Muscle of leg (tissue), 16 donors: ENCODE measurements at places on chromosomes 2 and 18.

GRCh38 chr2:240597419-240598181 lies 11.1 kb downstream of the CAPN10 start:
- no peak overlapping the region for H3K27ac ChIP-seq
- no peaks in the 10 kb centered on the region for H3K4me1 ChIP-seq
- H3K36me3 ChIP-seq, result peaks cover 61% of the 10 kb centered on the region
- no peak for DNase-seq
- H3K27me3 ChIP-seq, result no peaks in the 10 kb centered on the region

DNA sequence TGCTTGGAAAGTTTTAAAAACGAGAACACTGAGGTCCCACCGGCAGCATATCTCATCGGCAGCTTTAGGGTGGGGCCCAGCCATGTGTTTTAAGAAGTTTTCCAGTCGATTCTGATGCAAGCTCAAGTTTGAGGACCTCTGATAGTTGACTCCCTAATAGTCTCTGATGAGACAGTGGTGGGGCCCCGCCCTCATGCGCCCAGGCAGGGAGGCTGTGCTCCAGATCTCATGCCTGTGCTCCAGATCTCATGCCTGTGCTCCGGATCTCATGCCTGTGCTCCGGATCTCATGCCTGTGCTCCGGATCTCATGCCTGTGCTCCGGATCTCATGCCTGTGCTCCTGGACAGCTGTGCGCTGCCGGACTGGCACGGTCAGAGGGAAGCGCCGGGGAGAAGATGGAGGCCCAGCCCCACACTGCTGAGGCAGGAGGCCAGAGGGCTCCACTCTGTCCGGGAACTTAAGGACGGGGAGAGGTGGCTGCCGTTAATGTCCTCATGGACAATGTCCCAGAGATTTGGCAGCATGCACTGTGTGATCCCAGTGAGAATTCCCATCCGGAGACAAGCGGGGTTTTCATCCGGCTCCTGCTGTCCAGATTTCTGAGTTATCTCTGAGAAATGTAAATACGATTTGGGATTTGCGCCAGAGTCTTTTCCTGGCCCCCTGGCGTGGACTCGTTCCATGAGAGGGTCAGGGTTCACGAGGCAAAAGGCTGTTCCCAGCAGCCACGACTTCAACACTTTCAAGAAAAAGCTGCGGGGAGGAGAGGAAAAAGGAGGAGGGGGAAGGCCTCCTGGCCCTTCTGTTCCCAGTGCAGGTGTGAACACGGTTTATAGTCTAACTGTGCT lies 9.4 kb upstream of the COLEC11 start:
- H3K27ac ChIP-seq, result peak overlapping the region; percentile 75
- peaks cover 13% of the 10 kb centered on the region for H3K4me1 ChIP-seq
- peaks cover 33% of the 10 kb centered on the region for H3K36me3 ChIP-seq
- H3K4me3 ChIP-seq, result no peak overlapping the region
- no peaks in the 10 kb centered on the region for H3K27me3 ChIP-seq

DNA sequence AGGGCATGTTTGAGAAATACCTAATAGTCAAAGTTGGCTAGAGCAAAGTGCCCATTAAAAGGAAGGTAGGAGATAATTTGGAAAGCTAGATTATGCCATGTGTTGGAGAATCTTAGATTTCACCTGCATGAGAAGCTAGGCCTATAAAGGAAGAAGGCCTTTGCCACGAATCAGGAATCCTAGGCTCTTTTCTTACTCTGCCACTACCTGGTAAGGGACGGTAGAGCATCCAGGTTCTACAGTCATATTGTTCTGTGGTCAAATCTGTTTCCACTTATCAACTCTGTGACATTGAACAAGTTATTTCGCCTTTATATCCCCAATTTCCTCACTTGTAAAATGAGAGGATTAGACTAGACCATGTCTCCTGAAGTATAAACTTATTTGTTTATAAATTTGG lies 3.6 kb upstream of the KCNJ3 start:
- H3K36me3 ChIP-seq, result no peaks in the 10 kb centered on the region
- H3K27me3 ChIP-seq, result peaks cover 30% of the 10 kb centered on the region
- no peak overlapping the region for H3K4me3 ChIP-seq
- no peak for DNase-seq
- peaks cover 21% of the 10 kb centered on the region for H3K4me1 ChIP-seq

DNA sequence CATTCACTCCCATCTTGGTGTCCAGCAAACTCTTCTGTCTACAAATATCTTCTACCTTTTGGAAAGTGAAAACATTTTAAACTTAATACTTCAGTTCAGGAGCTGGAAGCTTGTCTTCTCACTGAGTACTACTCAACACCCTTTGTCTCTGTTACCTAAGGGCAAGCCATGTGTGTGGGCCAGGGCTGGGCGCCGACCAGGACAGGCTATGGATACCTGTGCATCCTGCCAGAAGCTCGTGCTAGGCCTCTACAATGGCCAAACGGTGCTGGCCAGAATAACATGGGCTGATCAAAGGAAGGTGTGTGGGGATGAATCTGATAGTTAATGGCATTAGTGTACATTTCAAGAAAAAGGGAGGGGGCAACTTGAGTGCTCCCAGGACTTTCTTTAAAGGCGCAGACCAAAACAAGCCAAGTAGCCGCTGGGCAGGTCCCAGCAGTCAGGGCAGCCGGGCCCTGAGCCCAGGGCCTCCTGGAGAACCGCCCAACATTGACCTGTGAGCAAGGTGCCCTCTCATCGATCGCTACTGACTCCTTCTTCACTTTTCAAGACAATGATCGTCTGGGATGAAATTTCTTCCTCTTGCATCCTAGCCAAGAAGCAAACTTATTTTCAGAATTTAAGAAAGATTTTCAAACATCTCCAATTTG lies 29.0 kb upstream of the ID2 start:
- DNase-seq, result no peak
- no peaks in the 10 kb centered on the region for H3K4me1 ChIP-seq
- no peak overlapping the region for H3K27ac ChIP-seq

GRCh38 chr2:70822843-70823242 lies 2.4 kb upstream of the CLEC4F start:
- no peak overlapping the region for H3K4me3 ChIP-seq
- peaks cover 11% of the 10 kb centered on the region for H3K27me3 ChIP-seq
- no peak overlapping the region for H3K27ac ChIP-seq

GRCh38 chr2:15323227-15323626 lies 237.9 kb downstream of the NBAS start:
- H3K36me3 ChIP-seq, result no peaks in the 10 kb centered on the region
- no peaks in the 10 kb centered on the region for H3K4me1 ChIP-seq
- DNase-seq, result no peak
- no peak overlapping the region for H3K27ac ChIP-seq

DNA sequence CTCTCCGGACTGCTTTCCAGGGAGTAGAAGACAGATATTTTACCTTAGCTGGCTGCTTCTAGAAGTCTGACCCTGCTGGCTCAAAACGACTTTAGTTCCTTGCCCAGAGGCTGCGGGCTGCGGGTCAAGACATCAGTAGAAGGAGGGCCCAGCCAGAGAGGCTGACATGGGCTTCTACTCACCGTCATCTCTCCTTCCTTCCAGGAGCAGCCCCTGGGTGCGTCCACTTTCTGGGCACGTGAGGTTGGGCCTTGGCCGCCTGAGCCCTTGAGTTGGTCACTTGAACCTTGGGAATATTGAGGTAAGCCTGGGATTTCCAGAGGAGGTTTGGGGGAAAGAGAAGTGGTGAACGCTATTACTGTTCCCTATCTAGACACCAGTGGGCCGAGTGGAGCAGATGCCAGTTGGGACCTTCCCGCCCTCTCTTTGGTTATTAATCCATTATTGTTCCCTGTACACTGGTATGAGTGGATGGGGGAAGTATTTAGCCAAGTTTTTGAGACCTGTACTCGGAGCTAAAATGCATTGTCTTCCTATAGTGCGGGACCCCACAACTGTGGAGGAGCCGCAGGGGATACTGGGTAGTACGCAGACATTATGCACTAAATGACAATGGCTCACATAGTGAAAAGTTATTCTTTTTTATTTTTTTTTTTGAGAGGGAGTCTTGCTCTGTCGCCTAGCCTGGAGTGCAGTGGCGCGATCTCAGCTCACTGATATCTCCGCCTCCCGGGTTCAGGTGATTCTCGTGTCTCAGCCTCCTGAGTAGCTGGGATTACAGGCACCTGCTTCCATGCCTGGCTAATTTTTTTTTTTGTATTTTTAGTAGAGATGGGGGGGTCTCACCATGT lies 26.3 kb upstream of the CASP8 start:
- no peak overlapping the region for H3K4me3 ChIP-seq
- peaks cover 11% of the 10 kb centered on the region for H3K4me1 ChIP-seq
- H3K36me3 ChIP-seq, result no peaks in the 10 kb centered on the region
- H3K27ac ChIP-seq, result no peak overlapping the region
- DNase-seq, result no peak
- H3K27me3 ChIP-seq, result no peaks in the 10 kb centered on the region

DNA sequence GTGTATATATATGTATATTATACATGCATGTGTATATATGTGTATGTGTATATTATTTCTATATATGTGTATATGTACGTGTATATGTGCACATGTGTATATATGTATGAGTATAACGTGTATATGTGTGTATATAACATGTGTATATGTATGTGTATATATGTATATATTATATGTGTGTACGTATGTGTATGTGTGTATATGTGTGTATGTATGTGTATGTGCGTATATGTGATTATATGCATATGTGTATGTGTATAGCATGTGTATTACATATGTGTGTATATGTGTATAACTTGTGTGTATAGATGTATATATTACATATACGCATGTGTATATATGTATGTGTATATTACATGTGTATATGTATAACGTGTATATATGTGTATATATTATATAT lies 32.1 kb upstream of the ID2 start:
- H3K27ac ChIP-seq, result no peak overlapping the region
- H3K27me3 ChIP-seq, result peaks cover 2% of the 10 kb centered on the region
- H3K4me1 ChIP-seq, result no peaks in the 10 kb centered on the region
- H3K4me3 ChIP-seq, result no peak overlapping the region
- no peak for DNase-seq
- H3K36me3 ChIP-seq, result no peaks in the 10 kb centered on the region

DNA sequence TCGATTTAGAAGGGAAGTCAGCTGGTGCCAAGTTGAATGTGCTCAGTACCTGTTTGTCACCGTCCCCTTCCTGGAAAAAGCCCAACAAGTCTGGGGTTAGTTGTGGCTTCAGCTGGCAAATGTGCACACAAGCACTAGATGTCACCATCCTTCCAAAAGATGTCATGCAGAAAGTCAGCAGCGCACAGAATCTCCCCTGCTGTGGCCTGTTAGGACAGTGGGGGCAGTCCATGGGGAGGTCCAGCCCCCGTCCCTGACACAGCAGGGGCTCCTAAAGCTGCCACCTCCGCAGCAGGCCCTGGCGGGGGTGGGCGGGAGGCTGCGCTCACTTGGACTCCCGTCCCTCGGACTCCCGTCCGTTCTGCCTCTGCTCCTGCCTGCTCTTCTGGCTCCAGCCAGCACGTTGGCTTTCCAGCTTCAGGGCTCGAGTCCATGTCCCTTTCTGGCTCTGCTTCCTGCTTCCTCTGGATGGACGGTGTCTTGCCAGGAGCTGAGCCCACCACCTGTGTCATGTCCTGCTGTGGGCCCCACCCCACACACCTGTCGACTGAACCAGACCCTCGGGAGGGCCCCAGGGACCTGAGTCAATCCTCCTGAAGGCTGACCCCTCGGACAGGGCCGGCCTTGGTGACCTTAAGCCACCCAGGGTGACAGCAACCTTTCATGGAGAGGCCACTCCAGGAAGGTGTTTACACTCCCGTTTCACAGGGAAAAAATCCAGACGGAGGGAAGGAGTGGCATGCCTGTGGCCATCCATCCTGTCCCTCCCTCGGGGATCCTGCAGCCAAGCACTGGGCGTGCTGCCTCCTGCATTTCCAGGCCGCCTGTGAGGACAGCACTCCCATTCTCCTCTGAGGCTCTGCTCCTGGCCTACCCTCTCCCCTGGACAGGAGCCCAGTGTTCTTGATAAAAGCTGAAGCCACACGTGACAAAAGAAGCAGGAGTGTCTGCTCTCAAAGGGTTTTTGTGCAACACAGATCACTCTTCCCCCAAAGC lies 8.5 kb downstream of the RAB17 start:
- peak overlapping the region; percentile 10 for H3K27ac ChIP-seq
- peaks cover 15% of the 10 kb centered on the region for H3K4me1 ChIP-seq
- peak; percentile 88 for DNase-seq
- no peaks in the 10 kb centered on the region for H3K36me3 ChIP-seq
- H3K4me3 ChIP-seq, result no peak overlapping the region

DNA sequence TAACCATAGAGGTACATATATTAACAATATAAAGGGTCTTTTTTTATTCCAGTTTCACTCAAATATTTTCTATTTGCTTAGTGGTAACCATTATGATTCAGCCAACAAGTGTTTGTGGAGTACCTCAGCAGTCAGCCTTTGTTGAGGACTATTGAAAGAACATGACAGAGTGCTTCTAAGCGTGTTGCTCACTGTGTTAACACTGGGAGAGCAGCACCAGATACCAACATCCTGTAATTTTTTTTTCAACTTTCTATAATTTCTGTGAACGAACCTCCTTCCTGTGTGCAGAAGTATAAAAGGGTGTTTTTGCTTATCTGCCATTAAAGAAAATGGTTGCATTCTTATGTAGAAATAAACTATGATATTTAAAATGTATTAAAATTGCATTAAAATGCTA lies 239.0 kb downstream of the PHLPP1 start:
- no peaks in the 10 kb centered on the region for H3K4me1 ChIP-seq
- H3K27ac ChIP-seq, result no peak overlapping the region
- no peak for DNase-seq

DNA sequence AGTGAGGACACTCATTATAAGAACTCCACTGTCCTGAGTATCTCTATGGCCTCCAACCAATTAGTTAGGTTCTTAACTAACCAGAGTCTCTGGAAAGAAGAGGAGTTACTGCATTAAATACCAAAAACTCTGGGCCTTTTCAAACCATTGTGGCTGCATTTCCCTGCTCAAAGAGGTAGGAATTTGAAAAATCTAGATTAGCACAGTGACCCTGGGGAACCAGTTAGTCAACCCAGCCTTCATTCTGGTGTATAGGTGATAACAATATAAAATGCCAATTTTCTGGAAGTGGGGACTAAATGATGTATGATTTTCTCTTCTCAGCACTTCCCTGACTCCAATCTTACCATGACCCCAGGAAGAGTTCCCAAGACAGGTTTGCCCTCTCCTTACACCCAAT lies 287.8 kb upstream of the SETBP1 start:
- no peaks in the 10 kb centered on the region for H3K27me3 ChIP-seq
- H3K4me1 ChIP-seq, result no peaks in the 10 kb centered on the region
- H3K36me3 ChIP-seq, result no peaks in the 10 kb centered on the region
- no peak overlapping the region for H3K27ac ChIP-seq
- no peak for DNase-seq

- no peak overlapping the region for H3K4me3 ChIP-seq
- H3K4me1 ChIP-seq, result no peaks in the 10 kb centered on the region
- DNase-seq, result no peak
These were observed 227.7 kb downstream of the RPIA start for GRCh38 chr2:88919087-88919738.

- no peaks in the 10 kb centered on the region for H3K36me3 ChIP-seq
- H3K27ac ChIP-seq, result no peak overlapping the region
- no peaks in the 10 kb centered on the region for H3K4me1 ChIP-seq
- no peak overlapping the region for H3K4me3 ChIP-seq
These were observed 11.9 kb downstream of the ADCYAP1 start for GRCh38 chr18:916562-916961.
